CD4-positive, alpha-beta T cell treated with Interleukin-6 for 4 hours (primary cell): ENCODE measurements at places on chromosomes 4 and X.
A peak's percentile ranks its signal among the peaks of the same experiment; 100 is the strongest.

DNA sequence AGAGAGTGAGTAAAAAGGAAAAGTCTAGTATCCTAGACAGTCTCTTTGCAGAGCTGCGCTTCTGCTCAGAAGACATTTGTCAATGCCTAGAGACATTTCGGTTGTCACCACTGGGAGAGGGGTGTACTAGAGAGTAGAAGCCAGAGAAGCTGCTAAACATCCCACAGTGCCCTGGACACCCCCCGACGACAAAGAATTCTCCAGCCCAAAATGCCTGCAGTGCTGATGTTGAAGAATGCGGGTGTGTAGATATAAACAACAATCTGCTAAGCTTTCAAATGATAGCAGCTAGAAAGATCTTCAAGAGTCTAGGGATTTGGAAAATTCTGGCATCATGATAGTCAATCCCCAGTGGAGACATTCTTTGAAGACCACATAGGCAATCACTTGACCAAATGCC lies 90.1 kb downstream of the PALLD start:
- DNase-seq, result no peak

DNA sequence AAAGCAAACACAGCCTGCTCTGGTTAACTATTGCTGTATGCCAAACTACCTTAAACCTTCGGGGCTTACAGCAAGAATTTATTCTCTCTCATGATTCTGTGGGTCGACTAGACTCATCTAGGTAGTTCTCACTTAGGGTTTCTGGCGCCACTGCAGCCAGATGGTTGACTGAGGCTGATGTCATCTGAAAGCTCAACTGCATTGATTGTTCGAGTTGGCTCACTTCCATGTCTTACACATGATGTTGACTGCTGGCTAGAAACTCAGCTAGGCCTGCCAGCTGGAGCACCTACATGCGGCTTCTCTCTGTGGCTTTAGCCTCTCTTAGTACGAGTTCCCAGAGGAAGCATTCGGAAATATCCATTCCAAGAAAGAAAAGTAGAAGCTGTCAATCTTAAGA lies 103.2 kb downstream of the SRPX start:
- no peak for DNase-seq

GRCh38 chr4:183812567-183812966 lies 92.5 kb upstream of the STOX2 start:
- no peak for DNase-seq

GRCh38 chr4:680928-681645 lies 6.7 kb downstream of the MYL5 start:
- DNase-seq, result peak; percentile 74

GRCh38 chrX:42535233-42535632 lies 242.7 kb downstream of the PPP1R2C start:
- DNase-seq, result no peak

DNA sequence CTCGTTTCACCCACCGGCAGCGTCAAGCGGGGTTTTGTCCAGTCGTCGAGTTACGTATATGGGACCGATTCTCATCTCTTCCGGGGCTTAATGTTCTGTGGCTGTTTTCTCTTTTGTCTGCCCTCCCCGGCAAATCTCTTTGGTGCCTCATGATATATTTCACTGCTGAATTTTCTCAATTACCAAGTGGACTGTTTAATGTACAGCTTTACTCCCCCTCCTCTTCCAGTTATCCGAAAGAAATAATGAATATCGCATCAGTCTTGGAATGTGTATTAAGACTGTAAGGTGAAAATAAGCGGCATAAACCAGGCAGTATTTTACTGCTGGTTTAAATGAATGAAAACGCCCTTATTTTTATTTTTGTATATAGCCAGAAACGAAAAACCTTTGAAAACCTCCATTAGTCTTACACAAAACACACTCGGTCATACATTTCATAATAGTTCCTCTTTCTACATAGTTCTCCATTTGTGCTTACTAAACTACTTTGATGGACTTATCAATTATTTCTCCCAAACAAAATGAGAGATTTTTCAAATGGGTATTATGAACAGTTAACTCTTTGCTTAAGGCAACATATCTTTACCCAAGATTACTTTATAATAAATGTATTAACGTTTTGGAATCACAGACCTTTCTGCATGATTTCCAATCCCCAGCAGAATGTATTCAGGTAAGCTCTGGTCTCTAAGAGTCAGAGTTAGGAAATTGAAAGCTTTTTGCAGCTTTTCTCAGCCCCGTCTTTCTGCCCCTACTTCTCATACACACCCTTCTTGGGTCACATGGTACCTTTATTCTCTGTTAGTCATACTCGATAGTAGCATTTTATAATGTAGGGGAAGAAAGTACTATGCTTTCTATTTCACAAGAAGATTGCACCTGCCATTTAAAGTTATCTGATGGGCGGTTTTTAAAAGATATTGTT lies 979 bp downstream of the RP2 start:
- peak; percentile 3 for DNase-seq

- DNase-seq, result no peak
Measured at GRCh38 chrX:40996886-40997530, 88.2 kb upstream of the USP9X start.

- no peak for DNase-seq
Measured at GRCh38 chr4:151206241-151207005, 70.5 kb upstream of the PRSS48 start.

- no peak for DNase-seq
Measured at GRCh38 chr4:9685692-9686091, 95.7 kb upstream of the DRD5 start.

DNA sequence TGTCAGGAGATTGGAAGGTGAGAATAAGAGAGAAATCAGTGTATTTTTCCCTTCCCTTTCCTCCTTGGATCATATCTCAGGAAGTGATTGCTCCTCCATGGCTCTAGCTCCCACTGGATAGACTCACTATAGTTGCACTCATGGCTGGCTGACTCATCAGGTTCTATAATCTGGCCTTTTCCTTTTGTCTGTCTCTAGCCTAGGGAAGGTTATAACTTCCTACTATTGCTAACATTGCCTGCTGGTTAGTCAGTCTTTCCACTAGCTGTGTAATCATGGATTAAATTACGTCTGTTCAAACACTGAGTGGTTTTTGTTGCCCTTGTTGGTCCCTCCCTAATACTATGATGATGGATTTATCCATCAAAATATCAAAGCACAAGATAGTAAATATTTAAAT lies 195.5 kb upstream of the VEGFC start:
- no peak for DNase-seq

- no peak for DNase-seq
Measured at GRCh38 chr4:78845472-78845871, 69.3 kb downstream of the BMP2K start.

GRCh38 chr4:37978248-37978924 lies 18.2 kb downstream of the PTTG2 start:
- peak; percentile 28 for DNase-seq

DNA sequence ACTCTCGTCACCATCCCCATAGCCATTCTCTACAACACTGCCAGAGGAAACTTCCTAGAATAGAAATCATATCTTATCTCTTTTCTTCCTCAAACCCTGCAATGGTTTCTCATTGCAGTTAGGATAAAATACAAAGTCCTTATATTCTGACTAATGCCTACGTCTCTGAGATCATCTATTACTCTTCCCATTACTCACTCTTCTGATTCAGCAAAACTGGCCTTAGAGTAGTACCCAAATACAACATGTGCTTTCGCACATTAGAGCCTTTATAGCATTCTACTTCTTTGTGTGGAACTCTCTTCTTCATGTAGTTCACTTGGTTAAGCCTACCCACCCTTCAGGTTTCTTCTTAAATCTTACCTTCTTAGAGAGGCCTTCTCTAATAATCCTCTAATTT lies 28.0 kb downstream of the LHFPL1 start:
- DNase-seq, result no peak

GRCh38 chr4:181161669-181162068 lies 1081.5 kb upstream of the TENM3 start:
- DNase-seq, result no peak

- peak; percentile 66 for DNase-seq
Measured at GRCh38 chr4:80365928-80366327, 30.4 kb downstream of the CFAP299 start.

DNA sequence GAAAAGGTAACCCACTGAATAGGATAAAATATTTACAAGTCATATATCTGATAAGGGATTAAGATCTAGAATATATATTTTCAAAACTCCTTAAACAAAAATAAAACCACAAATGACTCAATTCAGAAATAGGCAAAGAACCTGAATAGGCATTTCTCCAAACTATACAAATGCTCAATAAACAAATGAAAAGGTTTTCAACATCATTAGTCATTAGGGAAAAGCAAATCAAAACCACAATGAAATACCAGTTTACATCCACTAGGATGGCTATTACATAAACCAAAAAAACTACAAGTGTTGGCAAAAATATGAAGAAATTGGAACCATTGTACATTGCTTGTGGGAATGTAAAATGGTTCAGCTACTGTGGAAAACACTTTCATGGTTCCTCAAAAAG lies 167.0 kb upstream of the GALNT7 start:
- no peak for DNase-seq

DNA sequence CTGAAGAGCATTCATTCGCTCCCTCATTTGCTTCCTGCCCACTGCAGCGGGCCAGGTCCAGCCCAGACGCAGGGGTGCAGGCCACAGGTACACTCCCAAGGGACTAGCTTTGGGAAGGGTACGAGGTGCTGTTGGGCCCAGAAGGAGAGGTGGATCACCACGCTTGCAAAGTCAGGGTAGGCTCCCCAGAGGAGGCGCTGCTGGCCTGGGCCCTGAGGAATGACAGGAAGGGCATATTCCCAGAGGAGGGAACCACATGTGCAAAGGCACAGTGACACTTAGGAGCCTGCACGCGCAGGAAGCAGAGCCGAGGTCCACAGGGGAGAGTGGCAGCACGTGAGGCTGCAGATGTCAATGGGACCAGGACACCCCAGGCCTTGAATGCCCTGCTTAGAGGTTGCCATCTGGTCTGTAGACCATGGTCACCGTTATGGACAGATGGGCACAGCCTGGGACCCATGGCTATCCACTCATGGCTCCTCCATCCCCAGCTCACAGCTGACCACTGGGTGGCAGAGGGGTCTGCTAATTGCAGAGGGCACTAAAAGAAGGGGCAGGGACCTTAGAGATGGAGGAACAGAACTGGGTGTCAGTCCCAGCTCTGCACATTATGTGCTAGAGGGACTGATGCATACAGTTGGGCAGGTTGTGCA lies 7.9 kb downstream of the HTRA3 start:
- DNase-seq, result no peak

DNA sequence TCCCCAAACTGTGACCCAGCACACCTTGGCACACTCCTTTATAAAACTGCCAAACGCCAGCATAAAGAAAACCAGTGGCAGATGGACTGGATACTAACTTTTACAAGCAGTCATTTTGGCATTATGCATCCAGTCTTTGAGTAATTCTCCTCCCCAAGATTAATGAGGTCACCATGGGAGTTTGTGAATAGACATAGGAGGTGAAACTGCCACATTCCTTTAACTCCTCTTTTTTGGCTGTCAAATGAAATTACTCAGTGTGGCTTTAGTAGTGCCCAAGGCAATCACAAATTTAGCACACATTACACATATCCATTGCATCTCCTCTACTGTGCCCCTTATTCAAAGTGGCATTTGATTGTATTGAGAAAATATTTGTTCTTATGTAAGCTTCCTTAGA lies 315.3 kb upstream of the FGF13 start:
- DNase-seq, result no peak

GRCh38 chr4:148097801-148098200 lies 344.4 kb downstream of the NR3C2 start:
- DNase-seq, result no peak

GRCh38 chr4:185921583-185922555 lies 109.9 kb upstream of the SORBS2 start:
- DNase-seq, result no peak

GRCh38 chr4:77699731-77700210 lies 94.2 kb downstream of the CXCL13 start:
- DNase-seq, result no peak

- DNase-seq, result no peak
Measured at GRCh38 chr4:94995684-94996394, 238.1 kb downstream of the BMPR1B start.

- DNase-seq, result no peak
Measured at GRCh38 chr4:109053257-109053656, 249.2 kb downstream of the COL25A1 start.

- no peak for DNase-seq
Measured at GRCh38 chr4:108385076-108385475, 216.3 kb upstream of the LEF1 start.

DNA sequence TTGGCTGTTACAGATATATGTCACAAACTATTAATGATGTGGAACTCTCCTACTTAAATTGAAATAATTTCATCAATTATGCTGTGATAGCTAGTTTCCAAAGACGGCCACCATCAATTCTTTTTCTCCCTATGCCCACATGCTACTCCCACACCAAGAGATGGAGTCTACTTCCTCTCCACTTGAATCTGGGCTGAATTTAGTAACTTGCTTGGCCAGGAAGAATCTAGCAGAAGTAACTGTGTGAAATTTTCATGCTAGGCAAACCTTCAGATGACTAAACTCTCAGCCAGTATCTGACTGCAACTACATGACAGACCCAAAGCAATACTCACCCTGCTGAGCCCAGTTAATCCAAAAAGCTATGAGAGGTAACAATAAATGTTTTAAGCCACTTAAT lies 3.2 kb downstream of the SEPSECS start:
- DNase-seq, result no peak

DNA sequence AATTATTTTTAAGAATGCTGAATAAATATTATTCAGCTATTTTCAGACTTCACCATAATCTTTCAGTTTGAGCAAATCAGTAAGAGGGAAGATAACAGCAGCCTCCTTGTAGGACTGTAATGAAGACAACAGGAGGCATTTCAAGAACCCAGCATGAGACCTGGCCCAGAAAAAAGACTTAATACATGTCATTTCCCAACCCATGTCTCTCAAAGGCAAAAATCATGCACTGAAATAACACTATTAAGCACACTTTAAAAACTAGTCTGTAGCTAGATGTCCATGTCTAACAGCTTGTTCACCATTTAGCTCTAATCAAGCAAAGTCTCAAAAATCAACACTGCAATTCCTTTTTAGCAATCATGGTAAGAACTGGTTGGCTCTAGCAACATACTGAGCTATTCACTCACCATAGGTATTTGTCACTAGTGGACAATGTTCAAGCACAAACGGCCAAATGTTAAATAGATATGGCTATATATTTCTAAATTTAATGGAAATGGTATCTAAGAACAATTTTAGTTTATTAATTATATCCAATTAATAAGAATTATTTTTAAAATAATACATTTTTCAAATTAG lies 109.9 kb downstream of the WDFY3 start:
- no peak for DNase-seq

DNA sequence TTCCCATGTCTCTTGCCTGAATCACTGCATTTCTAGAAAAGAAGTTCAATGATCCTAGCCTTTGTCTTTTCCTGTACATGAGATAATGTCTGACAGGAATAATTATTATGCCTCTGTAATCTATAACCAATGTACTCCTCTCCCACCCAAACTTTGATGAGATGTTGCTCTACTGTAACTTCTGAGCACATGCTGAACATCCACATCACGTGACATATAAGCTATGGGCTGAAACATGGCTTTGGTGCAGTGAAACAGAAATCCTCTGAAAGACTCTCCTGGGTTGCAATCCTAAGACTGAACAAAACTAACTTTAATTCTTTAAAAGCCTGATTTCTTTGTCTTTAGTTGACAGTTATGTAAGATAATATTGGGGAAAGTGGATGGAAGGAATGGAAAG lies 1.5 kb upstream of the ADAD1 start:
- no peak for DNase-seq

GRCh38 chrX:136452614-136453013 lies 35.1 kb upstream of the BRS3 start:
- no peak for DNase-seq

- DNase-seq, result no peak
Measured at GRCh38 chr4:54100595-54101189, 729 bp downstream of the GSX2 start.

GRCh38 chr4:170079981-170080380 lies 9.8 kb downstream of the AADAT start:
- DNase-seq, result no peak
